ENCODE measurements at places on chromosomes 2 and 18.

DNA sequence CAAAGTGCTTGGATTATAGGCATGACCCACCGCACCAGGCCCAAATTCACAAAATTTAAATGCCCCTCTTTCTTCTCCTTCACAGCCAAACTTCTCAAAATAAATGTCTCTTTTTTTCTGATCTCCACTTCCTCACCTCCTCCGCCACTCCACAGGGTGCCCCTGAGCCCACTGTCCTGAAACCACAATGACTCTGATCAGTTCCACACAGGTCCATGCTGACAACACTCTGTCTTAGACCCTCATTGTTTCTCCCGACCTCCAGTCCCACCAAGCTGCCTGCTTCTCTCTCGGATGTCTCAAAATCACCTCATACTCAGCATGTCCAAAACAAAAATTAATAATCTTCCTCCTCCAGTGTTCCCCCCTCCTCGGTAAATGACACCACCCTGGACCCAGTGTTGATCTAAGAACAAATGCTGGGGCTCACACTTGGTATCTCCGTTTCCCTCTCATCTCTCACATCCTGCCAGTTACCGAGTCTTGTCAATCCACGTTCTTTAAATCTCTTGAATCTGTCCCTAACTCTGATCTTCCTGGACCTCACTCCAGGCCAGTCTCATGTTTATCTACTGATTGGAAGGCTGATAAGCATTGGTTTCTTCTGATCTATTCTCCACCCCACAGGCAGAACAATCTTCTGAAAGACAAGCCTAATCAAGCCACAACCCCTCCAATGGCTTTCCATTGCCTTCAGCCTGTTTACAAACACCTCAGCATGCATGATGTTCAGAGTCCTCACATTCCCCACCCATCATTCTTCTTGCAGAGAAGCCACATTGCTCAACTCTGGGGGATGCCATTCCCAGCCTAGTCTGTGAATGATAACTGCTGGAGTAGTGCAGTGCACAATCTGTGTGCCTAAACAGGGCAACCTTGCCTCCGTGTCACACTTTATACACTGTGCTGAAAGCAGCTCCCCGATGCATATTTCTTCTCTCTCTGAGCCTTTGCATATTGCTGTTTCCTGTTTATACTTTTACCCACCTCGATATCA, 12.4 kb upstream of the ANKRD44 start:
- no peak for DNase-seq

DNA sequence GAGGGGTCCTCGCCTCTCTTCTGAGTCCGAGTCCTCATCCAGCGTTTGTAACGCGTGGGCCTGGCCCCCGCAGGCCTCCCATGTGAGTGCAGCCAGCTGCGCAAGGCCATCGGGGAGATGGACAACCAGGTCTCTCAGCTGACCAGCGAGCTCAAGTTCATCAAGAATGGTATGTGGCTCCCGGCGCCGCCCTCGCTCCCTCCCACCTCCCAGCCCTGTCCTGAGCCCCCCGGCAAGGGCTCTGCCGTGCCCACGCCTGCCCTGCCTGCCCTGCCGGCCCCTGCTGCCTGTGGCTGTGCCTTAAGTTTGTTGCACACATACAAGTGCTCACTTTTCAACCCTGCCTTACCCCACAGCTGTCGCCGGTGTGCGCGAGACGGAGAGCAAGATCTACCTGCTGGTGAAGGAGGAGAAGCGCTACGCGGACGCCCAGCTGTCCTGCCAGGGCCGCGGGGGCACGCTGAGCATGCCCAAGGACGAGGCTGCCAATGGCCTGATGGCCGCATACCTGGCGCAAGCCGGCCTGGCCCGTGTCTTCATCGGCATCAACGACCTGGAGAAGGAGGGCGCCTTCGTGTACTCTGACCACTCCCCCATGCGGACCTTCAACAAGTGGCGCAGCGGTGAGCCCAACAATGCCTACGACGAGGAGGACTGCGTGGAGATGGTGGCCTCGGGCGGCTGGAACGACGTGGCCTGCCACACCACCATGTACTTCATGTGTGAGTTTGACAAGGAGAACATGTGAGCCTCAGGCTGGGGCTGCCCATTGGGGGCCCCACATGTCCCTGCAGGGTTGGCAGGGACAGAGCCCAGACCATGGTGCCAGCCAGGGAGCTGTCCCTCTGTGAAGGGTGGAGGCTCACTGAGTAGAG, 14.4 kb upstream of the ALLC start:
- DNase-seq: no peak

- no peak for DNase-seq
These were observed 138.0 kb downstream of the ZFP36L2 start for GRCh38 chr2:43088143-43089073.

- no peak for DNase-seq
These were observed 26.5 kb upstream of the IGFBP2 start for GRCh38 chr2:216606551-216607276.

DNA sequence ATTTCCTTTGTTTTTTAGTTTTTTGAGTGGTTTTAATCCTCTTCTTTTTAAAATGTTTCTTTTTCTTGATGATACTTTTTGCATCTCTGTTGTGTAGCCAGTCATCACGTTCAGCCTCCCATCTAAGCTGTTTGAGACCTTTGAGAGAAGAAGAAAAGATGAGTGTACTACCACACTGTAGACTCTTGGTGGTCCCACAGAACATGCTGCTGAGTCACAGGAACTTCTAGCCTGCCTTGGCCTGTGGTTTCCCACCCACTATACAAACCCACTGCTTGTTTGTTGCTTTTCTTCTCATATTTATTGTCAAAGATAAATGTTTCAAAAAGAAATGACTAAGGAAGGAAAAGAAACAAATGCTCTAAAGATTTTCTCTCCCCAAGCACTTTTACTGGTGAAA, 5.5 kb downstream of the CEBPZOS start:
- DNase-seq: no peak

- no peak for DNase-seq
These were observed 367.4 kb upstream of the MYT1L start for GRCh38 chr2:2698182-2699120.

GRCh38 chr2:198314559-198315153, 510.3 kb downstream of the PLCL1 start:
- DNase-seq: no peak

DNA sequence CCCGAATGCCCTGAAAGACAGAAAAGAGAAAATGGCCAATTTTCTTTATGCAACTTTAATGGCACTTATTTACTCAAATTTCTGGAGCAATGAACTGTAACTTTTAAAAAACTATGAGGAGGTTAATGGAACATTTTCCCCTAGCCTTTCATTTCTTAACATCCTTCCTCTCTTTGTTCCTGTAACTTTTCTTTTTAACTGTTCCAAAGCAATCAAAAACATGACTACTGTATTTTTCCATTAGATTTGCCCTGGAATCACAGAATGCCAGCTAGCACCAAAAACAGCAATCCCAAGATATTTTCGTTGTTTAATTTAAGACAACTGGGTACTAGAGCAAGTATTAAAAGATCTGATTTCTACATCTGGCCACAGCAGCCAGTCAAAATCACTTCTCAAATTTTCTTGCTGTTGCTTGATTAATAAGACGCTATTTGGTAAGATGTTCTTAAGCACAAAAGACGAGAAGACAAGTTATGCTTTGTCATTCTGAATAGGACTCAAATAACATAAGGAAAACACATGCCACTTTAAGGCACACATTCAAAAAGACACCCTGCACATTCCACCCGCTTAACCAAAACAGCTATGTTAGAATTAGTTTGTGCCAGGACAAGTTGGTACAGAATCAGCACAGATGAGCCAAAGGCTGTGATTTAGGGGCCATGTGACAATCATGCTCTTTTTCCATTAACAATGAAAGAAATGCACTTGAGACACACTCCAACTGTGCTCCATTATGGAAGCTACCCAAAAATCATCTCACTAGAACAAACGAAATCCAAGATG, 3.6 kb downstream of the STARD7 start:
- DNase-seq: no peak

DNA sequence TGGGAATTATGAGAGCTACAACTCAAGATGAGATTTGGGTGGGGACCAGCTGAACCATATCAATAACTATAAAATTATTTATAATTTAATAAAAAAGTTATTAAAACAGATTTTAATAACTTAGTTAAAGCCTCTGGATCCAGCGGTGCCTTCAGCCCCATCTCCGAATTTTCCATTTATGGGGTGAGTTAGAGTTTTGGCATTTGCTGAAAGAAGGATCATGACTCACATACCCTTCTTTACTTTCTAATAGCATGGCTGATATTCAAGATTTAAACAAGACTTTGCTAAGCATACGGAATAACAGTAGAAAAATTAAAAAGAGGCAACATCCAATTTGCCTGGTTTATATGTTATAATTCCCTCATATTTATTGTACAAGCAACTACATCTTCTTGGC, 94.5 kb downstream of the RDH14 start:
- DNase-seq: no peak

GRCh38 chr2:38706846-38707345, 41.0 kb downstream of the GALM start:
- no peak for DNase-seq

- no peak for DNase-seq
These were observed 19.0 kb downstream of the BOK start for GRCh38 chr2:241577413-241578122.

- DNase-seq: no peak
These were observed 238.8 kb downstream of the MBD5 start for GRCh38 chr2:148259674-148260073.

- DNase-seq: no peak
These were observed 10.4 kb upstream of the MAP2 start for GRCh38 chr2:209413311-209414014.

GRCh38 chr2:172387361-172387760, 40.0 kb upstream of the ITGA6 start:
- DNase-seq: no peak

GRCh38 chr2:100107906-100108647, 34.3 kb downstream of the AFF3 start:
- DNase-seq: no peak

DNA sequence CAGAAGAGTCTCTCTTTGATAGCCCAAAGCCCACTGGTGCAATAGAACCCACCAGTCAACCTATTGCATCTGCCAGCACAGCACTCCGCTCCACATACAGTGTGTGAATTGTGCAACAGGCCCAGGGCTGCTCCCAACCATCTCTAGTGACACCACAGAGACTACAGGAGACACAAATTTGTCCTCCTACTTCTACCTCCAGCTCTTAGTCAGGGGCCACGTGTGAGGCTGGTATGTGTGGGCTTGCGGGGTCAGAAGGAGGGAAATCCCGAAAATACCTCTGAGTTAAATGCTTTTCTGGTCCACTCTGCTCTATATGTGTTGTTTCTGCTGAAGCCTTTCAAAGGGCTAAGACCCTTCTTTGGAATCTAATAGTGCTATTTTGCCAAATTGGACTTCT, 18.0 kb downstream of the DGUOK start:
- DNase-seq: no peak

- DNase-seq: no peak
These were observed 117.2 kb upstream of the OTX1 start for GRCh38 chr2:62933398-62933917.

DNA sequence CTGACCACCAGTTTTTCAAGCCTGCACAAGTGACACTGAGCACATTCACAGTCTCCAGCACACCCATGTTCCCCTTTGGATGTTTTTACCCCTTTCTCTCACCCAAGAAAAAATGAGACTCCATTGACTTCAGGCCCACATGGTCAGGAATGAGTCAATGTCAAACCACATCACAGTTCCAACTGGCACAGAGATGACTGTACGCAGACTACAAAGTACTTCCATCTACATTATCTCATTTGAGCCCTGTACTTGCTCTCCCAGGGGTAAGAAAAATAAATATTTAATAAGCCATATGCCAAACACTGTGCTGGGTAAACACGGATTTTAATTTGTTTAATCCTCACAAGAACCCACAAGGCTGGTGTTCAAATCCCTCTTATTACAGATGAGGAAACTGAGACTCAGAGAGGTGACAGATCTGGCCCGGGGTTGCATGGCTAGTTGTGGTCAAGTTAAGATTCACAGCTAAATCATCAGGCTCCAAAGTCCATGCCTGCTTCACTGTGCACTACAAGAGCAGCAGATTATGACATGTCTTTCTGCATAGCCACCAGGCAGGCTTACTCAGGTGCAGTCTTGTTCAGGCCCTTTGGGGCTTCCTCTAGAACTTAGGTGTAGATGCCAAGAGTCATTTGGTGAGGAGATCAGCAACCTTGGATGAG, 106.1 kb downstream of the TXNL1 start:
- DNase-seq: no peak
